Stimulated activated CD8-positive, alpha-beta memory T cell treated with anti-CD3 and anti-CD28 coated beads, Interleukin-7, amount 100 ng/mL, for 24 hours (primary cell): ENCODE measurements at places on chromosomes 1 and 21.

- no peak for DNase-seq
These were observed 29.6 kb downstream of the RGL1 start for GRCh38 chr1:183834568-183834967.

DNA sequence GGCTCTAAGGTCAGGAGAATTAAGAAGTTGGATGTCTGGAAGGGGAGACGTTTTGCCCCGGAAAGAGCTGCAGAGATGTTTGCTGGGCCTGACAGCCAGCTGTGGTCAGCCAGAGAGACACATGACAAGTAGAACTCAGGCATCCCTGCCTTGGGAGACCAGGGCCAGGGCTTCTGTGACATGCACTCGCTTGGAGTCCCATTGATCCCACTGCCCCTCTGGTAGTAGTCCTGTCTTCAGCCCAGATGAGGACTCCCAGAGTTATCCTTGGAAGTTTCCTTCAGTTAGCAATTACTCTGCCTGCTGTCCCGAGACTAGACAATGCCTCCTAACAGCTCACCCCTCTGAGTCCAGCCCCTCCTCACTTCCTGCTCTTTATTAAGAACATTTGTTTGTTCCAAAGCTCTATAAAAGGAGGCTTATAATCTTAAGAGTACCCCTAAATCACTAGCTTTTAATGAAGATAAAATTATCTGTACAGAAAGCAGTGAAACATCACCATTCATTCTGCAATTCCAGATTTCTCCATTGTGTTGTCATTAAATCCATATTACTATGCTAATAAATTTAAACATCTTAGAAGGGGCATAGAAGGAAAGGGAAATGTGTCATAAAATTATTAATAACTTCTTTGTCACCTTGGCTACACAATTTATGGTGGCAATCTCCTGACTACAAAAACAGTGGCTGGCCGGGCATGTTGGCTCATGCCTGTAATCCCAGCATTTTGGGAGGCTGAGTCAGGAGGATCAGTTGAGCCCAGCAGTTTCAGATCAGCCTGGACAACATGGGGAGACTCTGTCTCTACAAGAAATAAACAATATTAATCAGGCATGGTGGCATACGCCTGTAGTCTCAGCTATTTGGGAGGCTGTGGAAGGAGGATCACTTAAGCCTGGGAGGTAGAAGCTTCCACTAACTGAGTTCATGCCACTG, 94.2 kb downstream of the KCNK1 start:
- no peak for DNase-seq

- no peak for DNase-seq
These were observed 44.4 kb upstream of the KIRREL1 start for GRCh38 chr1:157949074-157949354.

- DNase-seq, result no peak
These were observed 107.4 kb downstream of the LEPR start for GRCh38 chr1:65527707-65528503.

DNA sequence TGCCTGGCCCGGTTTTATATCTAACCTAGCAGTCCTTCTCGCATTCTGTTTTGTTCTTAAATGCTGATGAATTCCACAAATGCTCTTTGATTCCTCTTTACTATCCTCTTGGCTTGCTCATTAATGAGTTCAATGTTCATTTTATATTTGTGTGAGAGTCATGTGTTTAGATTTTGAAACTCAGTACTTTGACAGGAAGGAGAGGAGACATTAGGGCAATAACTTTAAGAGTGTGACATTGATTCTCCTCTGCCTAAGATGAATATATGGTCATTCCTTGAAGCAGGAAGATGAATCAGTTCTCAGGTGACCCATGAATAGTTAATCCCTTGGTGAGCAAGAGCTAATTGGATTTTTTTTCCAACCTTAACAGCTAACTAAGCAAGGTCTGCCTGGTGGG, 84.1 kb downstream of the MRPS6 start:
- DNase-seq, result no peak

- no peak for DNase-seq
These were observed 15.8 kb upstream of the CDCA8 start for GRCh38 chr1:37676281-37677142.
